ENCODE measurements at places on chromosomes 1 and 21. TPM values are rescaled to one million over a fixed set of nuclear protein-coding genes. Genes with fewer than 3 reads are reported as not detected.

The IL23R gene
- 0.07 TPM for polyA plus RNA-seq

The PHLDA3 gene
- 14.8 TPM for polyA plus RNA-seq

- DNase-seq: no peak
Observed at GRCh38 chr1:220884981-220885918, 6.0 kb downstream of the HLX start.

The B4GALT2 gene
- 36.3 TPM for polyA plus RNA-seq

GRCh38 chr1:5765997-5766913 lies 226.0 kb downstream of the NPHP4 start:
- DNase-seq: no peak

DNA sequence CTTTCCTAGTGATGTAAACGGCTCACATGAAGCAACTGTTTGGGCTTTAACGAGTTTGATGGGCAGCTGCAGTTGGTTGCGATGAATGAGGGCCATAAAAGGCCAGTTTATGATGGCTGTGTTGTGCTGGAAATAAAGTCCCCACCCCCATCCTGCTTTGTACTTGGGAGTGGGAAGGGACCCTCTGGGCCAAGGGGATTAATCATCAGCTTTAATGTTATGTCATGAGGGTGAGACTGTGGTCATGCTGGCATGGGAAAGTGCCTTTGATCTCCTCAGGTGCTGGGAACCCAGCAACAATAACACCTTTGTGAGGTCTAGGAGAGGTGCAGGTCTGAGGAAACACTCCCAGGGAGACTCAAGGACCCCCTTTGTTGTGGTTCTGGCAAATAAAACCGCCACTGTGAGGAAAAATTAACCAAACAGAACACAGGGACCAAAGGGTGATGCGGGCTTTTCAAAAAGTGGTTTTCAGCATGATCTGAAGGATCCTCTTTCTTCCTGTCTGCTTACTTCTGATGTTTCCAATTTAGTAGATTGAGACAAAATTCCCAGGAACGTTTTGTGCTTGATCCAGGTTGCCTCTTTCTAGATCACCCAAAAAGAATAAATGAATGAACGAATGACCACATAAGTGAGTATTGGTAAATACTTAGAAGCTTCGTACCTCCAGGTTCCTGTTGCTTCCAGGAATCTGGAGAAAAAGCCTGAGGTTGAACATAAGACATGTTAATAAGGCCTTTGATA lies 257.8 kb upstream of the HOOK1 start:
- no peak for DNase-seq

DNA sequence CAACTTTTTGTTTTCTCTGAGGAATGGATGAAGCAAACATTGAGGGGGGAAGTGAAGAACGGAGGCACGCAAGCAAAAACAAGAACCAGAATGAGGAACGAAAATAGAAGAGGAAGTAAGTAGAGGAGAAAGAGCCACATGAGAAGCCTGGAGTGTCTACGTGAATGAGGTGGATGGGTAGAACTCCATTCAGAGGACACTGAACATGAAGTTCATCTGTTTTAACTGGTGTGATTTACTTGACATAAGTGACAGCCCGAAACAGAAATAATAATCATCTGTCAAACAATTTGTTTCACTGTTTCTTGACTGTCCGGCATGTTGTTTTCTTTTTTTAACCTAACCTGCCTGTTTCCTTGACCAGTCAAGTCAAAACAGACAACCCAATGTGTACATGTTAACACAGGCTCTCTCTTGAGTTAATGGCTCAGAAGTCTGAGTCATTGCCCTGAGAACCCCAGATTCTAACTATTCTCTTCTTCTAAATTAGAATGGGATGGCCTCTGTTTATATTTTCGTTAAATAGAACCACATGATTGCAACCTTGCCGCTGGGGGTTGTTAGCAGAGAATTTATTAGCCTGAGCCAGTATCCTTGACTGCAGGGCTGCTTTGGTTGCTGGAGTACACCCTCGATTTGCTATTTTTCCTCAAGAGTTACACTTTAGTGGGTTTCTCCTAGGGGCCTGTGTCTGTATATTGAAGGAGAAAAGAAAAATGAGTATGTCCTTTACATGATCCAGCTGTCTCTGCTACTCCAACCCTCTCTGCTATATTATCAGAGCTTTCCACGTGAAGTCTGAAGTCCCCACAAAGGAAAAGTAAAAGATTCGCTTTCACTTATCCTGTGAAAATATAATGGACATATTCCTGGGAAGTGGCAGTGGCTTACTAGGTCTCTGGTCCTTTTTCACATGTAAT lies 151.7 kb downstream of the ZC3H11B start:
- no peak for DNase-seq

GRCh38 chr1:46522184-46522968 lies 29.1 kb downstream of the KNCN start:
- no peak for DNase-seq

The KLHL20 gene
- polyA plus RNA-seq: not detected

GRCh38 chr1:22350924-22351767 lies 100.5 kb upstream of the ZBTB40 start:
- DNase-seq: no peak

- DNase-seq: peak; percentile 70
Observed at GRCh38 chr1:196651637-196652215, at the start of gene CFH. TSS of gene CFH (plus strand) at chr1:196652043. CDS start at chr1:196652118, 75 bp downstream.

The NUP210L gene
- polyA plus RNA-seq: not detected

The GIPC2 gene
- 1.6 TPM for polyA plus RNA-seq

The SH2D1B gene
- polyA plus RNA-seq: 0.39 TPM

The NKAIN1 gene
- polyA plus RNA-seq: 2.0 TPM

- DNase-seq: no peak
Observed at GRCh38 chr1:205581321-205581980, 50.4 kb downstream of the ELK4 start.

GRCh38 chr1:71940261-71940660 lies 342.1 kb downstream of the NEGR1 start:
- no peak for DNase-seq

- no peak for DNase-seq
Observed at GRCh38 chr21:33973268-33973667, 57.7 kb upstream of the ATP5PO start.

DNA sequence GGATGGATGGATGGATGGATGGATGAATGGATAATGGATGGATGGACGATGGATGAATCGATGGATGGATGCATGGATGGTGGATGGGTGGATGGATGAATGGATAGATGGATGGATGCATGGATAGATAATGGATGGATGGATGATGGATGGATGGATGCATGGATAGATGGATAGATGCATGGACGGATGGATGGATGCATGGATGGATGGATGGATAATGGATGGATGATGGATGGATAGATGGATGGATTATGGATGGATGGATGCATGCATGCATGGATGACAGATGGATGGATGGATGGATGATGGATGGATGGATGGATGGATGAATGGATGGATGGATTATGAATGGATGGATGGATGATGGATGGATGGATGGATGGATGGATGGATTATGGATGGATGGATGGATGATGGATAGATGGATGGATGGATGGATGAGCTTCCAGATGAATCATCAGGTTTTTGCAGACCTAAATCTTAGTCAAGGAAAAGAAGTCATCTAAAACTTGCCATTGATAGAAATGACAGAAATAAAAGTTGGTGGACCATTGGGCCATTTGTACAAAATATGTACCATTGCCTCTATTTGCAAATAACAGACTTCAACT lies 175.4 kb upstream of the KLHDC7A start:
- no peak for DNase-seq

DNA sequence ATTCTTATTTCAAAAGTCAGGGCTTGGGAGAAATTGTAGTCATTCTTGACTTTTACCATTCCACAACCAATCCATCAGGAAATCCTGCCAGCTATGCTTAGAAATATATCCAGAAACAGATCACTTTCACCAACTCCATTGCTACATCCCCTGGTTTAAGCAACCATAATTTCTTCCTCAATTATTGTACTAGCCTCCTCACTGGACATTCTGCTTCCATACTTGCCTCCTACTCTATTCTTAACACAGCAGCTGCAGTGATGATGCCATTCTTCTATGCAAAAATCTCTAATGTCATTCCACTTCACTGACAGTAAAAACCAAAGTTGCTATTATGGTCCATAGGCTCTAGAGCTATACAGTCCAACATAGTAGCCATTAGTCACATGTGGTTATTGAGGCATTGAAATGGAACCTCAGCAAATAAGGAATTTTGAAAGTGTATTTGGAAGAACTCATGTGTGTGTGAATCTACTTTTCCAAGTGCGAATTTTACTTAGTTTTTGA lies 110.7 kb upstream of the KIAA0040 start:
- no peak for DNase-seq

GRCh38 chr21:42467140-42467983 lies 28.7 kb downstream of the RSPH1 start:
- DNase-seq: no peak

DNA sequence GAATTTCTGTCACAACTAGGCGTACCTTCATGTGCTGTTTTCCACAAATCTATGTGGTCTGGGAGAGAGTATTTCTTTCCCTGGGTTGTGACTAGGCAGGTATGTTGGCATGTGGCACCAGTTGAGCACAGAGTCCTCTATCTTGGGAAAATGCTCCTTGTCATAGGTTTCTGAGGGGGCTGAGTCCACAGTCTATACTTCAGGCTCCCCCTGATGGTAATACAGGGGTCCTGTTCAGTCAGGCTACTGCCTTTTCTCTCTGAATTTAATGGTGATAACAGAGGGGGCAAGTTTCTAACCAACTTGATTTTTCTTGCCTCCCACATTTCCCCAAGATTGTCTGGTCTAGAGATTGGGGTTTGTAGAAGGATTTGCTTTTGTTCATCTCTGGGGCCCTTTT lies 35.8 kb downstream of the VANGL1 start:
- no peak for DNase-seq

GRCh38 chr1:29577512-29577911 lies 341.2 kb downstream of the PTPRU start:
- no peak for DNase-seq

GRCh38 chr1:30600258-30600657 lies 123.1 kb downstream of the MATN1 start:
- DNase-seq: no peak

The RUNX3 gene
- 0.49 TPM for polyA plus RNA-seq

GRCh38 chr1:7478142-7478790 lies 292.8 kb upstream of the VAMP3 start:
- no peak for DNase-seq

DNA sequence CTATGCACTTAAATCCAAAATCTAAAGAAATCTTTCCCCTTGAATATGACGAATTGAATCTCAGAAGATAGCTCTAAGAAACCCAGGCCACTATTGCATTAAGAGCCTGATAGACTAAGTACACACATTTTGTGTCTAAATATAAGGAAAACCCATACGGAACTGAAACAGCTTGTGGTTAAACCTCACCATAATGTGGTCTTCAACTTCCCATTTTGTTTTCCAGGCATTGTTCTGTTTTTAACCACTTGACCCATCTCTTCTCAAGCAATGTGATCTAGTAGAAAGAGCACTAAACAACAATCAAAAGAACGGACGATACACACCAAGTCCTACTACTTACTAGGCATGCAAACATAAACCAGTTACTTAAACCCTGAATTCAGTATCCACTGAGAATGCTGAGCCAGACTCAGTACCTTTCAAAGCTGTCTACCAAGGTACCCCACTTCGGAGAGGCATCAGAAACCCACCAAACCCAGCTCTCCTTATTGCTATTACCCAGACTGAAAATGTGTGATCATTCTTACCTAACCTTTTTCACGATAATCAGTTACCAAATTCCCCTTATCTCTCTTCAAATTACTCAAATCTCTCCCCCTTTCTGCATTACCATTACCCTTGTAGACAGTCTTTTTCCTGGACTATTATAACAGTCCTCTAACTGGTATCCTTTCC lies 12.8 kb downstream of the OTUD7B start:
- DNase-seq: peak; percentile 27

DNA sequence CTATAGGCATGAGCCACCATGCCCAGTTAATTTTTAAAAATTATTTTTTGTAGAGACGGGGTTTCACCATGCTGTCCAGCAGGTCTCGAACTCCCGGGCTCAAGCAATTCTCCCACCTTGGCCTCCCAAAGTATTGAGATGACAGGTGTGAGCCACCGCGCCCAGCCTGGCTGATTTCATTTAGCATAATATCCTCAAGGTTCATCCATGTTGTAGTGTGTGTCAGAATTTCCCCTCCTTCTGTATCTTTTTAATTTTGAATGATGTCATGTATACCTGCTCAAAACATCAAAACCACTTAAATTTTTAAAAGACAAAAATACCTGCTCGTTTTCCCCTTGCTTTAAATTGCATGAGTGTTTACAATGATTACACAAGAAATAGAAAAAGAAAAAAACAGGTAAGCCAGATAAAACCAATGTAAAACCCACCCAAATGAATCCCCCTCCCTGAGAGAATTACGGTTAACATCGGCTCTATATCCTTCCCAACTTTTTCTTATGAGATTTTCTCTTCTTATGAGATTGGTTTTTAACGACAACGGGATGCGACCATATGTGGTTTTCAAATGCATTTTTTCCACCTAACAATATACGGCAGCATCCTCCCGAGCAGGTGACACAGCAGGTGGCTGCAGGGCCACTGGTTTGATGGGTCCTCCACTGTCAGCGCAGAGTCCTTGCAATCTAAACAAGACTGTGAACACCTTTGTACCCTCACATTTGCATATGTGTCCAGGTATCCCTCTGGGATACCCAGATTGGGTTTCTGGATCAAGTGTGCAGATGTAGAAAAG lies 22.1 kb downstream of the IFFO2 start:
- no peak for DNase-seq

DNA sequence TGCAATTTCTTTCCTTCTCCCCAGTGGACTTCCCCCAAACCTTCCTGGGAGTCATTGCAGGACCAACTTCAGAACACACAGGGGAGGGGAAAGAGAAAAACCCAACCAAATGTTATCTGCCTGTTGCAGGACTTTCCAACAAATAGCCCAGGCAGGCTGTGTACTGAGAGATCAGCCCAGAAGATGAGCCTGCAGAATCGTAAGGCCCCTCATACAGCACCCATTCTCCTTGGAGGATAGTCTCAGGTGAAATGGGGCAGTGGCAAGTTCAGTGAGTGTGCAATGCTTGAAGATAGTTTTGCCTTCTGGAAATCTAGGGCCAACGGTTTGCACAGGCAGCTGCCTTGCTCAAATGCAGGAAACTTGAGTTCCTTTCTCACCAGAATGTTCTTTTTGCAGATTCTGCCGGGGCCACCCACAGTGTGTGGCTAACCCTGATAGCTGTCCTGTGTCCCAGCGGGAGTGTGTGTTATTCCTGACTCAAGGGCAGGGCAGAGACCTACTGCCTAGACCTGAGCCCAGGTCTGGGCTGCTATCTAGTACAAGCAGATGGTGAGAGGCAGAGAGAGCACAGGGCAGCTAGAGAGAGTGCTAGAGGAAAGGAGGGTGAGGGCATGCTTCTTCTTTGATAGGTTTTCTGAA lies 48.8 kb downstream of the GADD45A start:
- DNase-seq: no peak
